ENCODE measurements at places on chromosomes 16 and 17.

DNA sequence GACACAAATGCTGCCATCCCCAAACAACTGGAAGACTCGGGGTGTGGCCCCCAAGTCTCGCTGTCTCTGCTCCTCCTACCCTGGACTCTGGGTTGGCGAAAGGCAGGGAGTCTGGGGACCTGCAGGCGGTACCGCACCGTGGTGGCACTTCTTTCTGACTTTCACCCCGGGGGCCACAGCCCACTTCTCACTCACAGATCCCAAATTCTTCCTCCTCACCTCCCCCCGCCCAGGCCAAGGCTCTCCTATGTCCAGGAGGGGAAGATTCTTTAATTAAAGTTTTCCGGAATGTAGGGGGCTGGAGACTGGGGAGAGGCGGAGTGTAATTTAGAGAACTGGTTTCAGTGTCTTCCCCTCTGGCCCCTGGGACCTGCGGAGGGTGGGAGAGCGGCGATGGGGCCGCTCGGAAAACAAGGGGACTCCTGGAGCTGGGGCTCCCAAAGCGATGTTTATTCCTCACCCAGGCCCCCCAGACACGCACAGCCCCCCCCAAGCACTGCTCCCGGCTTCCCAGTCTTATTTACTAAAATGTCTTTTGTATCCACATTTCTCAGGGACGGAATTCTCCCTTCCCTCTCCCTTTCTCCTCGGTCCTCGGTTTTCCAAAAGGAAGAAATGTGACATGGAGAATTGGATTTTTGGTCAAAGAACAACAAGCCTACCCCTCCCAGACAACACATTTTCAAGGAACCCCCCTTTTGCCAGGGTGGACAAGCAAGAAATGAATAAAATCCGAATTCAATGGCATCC lies 1.2 kb downstream of the WNT3 start:
- DNase-seq: no peak

GRCh38 chr17:68512960-68513474 lies 787 bp downstream of the PRKAR1A start:
- DNase-seq: no peak

DNA sequence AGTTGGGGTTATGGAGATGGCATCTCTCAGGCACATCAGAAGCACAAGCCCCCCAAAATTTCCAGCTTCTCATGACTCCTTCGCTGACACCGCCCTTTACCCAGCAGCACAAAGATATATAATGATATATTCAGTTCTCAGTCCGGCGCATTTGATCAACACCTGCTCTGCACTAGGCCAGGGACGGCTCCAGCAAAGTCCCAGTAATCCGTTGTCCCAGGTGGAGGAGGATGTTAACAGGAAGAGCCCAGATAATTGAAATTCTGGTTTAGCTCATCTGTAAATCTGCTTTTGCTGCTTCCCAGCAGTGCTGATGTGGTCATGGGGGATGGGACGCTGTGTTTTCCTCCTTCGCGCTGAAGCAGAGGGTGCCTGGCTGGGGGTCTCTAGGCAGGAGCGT lies 131.5 kb downstream of the OR1D5 start:
- DNase-seq: no peak

- no peak for DNase-seq
These were observed 76.7 kb downstream of the CEP112 start for GRCh38 chr17:66115246-66115645.

- DNase-seq: no peak
These were observed 7.0 kb downstream of the ATPAF2 start for GRCh38 chr17:18031955-18032354.

DNA sequence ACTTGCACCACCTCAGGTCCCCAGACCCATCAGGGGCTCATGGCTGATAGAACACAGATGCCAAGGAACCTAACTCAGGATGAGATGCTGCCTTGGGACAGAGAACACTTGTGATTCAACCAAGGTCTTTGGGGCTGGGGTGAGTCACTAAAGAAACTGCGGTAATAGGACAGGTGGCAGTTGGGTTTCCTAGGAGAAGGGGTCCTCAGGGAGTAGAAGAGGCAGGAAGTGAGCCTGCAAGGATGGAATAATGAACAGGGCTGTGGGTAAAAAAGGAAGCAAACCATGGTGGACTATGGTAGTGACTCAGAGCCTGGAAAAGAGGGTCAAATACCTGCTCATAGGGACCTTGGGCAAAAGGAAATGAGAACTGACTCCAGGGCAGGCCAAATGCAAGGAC lies 6.5 kb upstream of the PNPO start:
- no peak for DNase-seq

GRCh38 chr17:10155371-10156076 lies 42.9 kb downstream of the GAS7 start:
- no peak for DNase-seq

DNA sequence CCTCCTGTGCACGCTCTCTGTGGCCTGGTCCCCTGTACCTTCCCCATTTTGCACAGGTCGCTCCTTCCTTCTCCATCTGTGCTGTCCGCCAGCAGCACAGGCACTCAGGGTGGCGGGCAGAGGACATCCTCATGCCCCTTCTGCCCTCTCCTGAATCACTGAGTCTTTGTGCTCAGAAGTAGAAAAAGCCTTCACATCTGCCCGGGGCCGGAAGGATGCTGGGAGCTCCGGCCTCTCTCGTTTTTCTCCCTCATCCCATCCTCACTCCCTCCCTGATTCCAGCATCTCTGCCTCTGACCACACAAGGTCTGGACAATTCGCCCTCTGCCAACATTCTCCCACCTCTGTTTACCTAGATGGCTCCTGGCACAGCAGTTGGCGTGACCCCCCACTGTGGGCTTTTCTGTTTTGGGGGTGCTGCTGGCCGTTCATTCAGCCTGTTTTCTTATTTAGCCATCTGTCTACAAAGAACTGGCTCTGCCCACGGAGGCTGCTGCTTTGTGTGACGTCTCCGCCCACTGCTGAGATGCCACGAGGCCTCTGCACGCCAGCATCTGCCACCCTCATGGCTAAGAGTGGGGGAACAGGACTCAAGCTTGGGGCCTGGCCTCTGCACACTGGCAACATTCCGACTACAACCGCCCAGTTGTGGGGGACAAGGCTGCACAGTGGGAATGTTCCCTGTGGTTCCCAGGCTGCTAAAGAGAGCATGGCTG lies 36.7 kb downstream of the SEC14L5 start:
- no peak for DNase-seq

GRCh38 chr17:42039794-42040763 lies 10.3 kb downstream of the C17orf113 start:
- no peak for DNase-seq

- no peak for DNase-seq
These were observed 3.8 kb downstream of the SNX29 start for GRCh38 chr16:11980136-11980844.

DNA sequence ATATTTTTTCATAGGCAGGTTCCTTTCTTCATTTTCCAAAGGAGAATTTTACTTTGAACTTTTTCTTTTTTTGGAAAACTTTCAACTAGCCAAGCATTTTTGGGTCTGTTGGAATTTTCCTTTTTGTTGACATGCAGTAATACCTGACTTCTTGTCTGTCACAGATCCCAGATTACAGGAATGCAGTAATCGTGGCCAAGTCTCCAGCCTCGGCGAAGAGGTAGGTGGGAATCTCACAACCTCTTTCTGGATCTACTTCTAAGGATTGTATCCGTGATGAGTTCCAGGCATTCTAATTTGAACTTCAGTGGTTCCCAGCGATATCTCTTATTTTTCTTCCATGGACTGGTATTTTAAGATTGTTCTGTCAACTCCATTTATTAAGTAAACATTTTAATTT lies 31.7 kb downstream of the PRPSAP2 start:
- DNase-seq: no peak

Data from CD4-positive, alpha-beta T cell treated with Interleukin-2 at 100 ng/mL for 4 hours (primary cell).